ENCODE measurements at places on chromosomes 3 and 15.

DNA sequence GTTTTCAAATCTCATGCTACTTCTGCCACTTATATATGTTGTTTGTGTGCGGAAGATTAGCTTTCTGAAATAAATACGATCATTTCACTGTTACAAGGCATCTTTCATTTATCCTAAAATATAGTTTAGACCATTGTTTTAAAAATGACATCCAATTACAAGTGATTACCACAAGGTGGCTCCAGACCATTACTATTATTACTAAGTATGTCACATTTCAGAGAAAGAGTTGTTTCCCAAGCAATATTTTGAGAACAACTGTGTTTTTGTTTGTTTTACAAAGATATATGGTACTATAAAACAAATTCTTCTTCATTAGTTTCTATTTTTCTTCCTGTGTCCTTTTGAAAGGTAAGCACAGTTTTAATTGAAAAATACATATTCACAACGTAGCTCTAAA lies 136.0 kb upstream of the RAP2B start:
- no peak for DNase-seq

DNA sequence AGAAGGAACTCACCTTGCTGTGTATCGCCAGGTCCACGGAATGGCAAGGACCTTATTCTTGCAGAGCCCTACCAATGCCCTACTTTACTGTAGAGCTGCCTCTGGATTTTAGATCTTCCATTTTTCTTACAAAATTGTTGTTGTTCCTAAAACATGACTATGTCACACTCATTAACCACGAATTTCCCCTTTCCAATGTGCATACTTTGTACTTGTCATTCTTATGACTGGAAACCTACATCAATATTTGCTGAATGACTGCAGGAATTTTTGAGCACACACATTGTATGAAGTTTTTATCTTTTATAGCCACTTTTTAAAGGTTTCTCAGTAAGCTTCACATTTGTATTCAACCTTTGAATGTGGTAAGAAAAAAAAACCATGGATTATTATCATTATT lies 35.9 kb upstream of the CMSS1 start:
- no peak for DNase-seq

DNA sequence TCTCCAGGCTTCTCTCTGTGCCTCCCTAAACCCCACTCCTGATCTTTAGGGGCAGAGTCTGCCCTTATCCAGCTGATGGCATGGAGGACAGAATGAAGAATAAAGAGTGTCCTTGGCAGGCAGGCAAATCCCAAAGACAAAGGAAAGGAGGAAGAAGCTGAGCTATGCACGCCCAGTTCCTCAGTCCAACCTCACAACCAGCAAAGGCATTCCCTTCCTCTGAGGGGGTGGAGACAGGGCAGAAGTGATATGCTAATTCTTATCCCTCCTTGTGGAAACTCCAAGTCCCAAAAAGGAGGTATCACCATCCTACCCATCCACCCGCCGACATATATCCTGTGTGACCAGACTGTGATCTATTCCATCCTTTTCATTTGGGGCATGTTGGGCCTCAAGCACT lies 10.5 kb upstream of the CCDC54 start:
- no peak for DNase-seq

DNA sequence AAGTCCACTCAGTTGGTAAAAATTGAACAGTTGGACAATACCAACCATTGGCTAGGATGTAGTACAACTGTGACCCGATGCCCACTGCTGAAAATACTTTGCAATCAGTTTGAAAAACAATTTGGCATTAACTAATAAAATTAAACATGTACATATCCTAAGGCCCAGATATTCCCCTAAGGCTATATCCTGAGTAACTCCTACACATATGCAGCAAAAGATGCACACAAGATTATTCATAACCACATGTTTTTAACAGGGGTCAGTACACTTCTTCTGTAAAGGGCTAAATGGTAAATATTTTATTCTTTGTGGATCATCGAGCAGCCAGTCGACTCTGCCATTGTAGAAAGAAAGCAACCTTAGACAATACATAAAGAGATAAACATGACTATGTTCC lies 116.3 kb downstream of the MEX3B start:
- no peak for DNase-seq

GRCh38 chr3:160169139-160169976 lies 55.9 kb upstream of the C3orf80 start:
- DNase-seq, result no peak

DNA sequence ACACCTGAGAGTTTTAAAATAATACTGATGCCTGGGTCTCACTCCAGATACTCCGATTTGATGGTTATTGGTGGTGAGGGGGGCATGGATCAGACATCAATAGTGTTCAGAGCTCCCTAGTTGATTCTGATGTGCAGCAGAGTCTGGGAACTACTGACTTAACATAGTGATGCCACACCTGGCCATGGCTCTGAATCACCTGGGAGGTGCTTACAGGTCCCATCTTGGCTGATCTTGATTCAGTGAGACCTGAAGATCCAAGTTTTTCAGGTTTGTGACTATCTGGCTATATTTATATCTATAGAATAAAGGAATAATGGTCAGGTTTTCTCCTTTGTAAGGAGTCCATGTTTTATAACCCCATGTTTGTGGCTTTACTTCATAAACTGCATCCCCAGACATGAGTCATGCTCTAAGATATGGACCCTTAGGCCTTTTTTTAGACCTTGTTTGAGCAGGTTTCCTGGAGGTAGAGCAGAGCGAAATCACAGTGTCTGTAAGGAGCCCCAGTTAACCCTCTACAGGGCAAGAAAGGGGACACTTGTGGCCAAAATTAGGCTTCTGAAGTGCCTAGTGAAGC lies 101.4 kb downstream of the LARS2 start:
- DNase-seq, result no peak

GRCh38 chr15:66919421-66919820 lies 146.0 kb upstream of the SMAD3 start:
- no peak for DNase-seq

GRCh38 chr3:10672422-10672821 lies 143.6 kb upstream of the SLC6A11 start:
- no peak for DNase-seq

GRCh38 chr3:57706462-57706861 lies 13.6 kb upstream of the DENND6A start:
- DNase-seq, result no peak

- no peak for DNase-seq
Observed at GRCh38 chr3:119490153-119490552, 8.2 kb upstream of the TIMMDC1 start.
